Left kidney (tissue), 8 donors: ENCODE measurements at places on chromosomes 1 and 21.

- no peak for DNase-seq
Measured at GRCh38 chr1:172838680-172839313, 179.9 kb downstream of the FASLG start.

- no peak for DNase-seq
Measured at GRCh38 chr1:98975113-98975512, 29.5 kb downstream of the PLPPR5 start.

DNA sequence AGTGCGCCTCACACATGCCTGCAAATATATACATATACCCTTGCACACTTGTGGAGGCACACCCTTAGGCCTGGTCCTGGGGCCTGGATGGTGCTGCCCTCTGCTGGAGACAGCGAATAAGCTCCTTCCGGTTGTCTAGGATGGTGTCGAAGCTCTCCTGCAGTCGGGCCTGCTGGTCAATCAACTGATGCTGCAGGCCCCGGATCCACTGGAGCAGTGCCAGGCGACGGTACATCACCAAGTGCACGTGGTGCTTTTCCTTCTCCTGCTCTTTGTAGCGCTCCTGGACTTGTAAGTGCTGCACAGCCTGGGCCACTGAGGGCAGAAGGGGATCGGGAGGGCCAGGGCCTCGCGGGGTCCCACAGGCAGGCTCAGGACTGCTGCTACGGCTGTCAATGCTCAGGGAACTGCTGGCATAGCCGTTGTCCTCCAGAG lies 3.1 kb downstream of the C1orf216 start:
- DNase-seq, result peak; percentile 70

GRCh38 chr1:110673805-110674336 lies 869 bp downstream of the KCNA3 start:
- DNase-seq, result no peak

- DNase-seq, result no peak
Measured at GRCh38 chr1:180281490-180281889, 51.4 kb downstream of the LHX4 start.

DNA sequence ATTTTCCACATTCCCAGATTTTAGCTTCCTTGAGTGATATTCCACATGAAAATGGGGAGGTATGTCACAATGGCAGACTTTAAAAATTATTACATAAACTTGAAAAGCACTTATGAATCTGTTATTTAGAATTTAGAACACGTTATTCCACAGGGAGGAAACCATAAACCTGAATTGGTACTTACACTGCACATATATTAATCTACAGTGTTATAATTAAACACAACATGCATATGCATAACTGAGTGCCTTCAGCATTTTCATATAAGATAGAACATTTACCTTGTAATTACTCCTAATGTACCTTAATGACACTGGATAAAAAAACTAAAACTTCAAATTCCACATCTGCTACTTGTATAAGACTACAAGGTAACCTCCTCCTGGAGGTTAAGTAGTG lies 9.8 kb downstream of the ARHGAP29 start:
- no peak for DNase-seq

DNA sequence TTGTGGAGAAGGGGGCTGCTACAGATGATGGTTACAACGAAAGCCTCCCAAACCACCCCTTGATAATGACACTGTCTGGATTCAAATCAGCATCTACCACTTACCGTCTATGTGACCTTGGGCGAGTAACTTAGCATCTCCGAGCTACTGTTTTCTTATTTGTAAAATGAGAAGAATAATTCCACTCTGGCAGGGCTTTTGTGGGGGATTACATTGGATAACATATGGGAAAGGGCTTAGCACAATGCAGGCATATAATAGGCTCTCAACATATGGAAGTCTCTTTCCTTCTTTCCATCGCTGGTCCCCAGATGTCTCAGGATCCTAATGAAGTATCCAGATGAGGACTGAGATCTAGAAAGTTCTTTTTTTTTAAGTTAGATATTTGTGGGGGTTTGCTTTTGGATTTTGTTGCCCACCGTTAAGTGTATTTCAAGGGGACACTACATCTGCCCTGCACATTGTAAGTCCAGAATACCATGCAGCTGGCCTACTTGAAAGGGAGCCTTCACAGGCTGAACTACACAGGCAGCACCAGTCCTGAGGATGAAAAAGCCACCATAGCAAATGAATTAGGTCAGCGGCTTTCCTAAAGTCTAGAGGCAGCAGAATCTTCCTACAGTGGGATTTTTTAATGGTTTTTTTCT lies 172.2 kb upstream of the IRF2BP2 start:
- DNase-seq, result no peak

- DNase-seq, result no peak
Measured at GRCh38 chr1:2962946-2963345, 58.3 kb upstream of the ACTRT2 start.

DNA sequence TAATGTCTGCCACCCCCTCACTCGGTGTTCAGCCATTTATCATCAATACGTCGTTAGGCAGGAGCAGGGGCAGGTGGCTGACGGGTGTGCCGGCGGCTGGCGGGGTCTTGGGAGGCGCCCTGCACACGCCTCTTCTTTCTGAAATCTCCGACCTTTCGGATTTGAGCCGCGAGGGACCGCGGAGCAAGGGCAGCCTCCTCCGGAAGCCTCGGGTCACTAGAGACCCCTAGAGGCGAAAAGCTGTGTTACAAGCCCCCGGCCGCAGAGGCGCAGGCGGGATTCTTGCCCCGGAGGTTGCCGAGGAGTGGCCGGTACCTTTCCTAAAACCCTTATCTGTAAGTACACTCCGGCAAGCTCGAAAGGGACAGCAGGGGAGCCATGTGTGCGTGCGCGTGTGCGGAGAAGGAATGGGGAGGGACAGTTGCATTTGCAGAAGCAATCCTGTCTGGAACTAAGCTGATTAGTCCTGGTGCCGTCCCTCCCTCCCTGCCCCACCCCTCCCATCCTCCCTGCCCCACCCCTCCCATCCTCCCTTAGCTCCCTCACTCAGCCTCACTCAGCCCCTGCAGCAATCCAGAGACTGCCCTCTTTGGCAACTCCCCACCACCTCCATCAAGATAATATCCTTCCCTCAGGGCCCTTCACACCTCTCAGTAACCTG lies 11.0 kb downstream of the BRINP2 start:
- DNase-seq, result peak; percentile 68

DNA sequence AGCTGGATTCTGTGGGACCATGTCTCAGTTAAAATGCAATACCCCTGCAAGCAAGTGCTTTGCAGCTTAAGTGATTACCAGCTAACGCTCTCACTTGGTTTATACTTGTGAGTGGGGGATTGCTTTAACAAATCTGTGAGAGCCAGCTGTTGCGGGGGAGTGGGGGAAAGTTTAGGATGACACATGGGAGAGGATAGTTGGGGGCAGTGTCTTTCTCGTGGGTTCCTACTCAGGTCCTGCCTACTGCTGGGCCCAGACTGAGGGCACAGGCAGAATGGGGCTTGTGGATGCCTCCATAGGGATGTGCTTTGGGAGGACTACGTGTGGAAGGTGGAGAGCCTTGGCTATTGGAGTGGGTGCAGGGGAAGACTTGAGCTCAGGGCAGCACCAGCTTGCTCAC lies 60.1 kb downstream of the ELK4 start:
- no peak for DNase-seq

GRCh38 chr1:31937300-31938183 lies 626 bp downstream of the PTP4A2 start:
- DNase-seq, result peak; percentile 68
